ENCODE measurements at places on chromosomes 3 and 15. TPM values are rescaled to one million over a fixed set of nuclear protein-coding genes. Genes with fewer than 3 reads are reported as not detected.

XXYLT1 gene
- 33.5 TPM for total RNA-seq

TMEM207 gene
- total RNA-seq = not detected

ACTRT3 gene
- 5.2 TPM for total RNA-seq

ZNF770 gene
- 24.5 TPM for total RNA-seq

CCR9 gene
- total RNA-seq = not detected

VPS18 gene
- 62.2 TPM for total RNA-seq

ANKRD63 gene
- not detected for total RNA-seq

RNF123 gene
- total RNA-seq = 31.5 TPM

AP3B2 gene
- 0.64 TPM for total RNA-seq

AGTR1 gene
- 1.6 TPM for total RNA-seq

SLC6A1 gene
- not detected for total RNA-seq

SYNM gene
- 8.4 TPM for total RNA-seq

MUSTN1 gene
- total RNA-seq = not detected

SH3GL3 gene
- under 0.01 TPM for total RNA-seq

CLCN2 gene
- 6.0 TPM for total RNA-seq

SLC9A9 gene
- total RNA-seq = 2.9 TPM

SATB1 gene
- 13.5 TPM for total RNA-seq

NOX5 gene
- 0.64 TPM for total RNA-seq

VGLL3 gene
- total RNA-seq = 223 TPM

All from fibroblast of villous mesenchyme (primary cell).